ENCODE measurements at places on chromosomes 7 and 10. TPM values are rescaled to one million over a fixed set of nuclear protein-coding genes. Genes with fewer than 3 reads are reported as not detected.

Gene ENTPD1
- 28.9 TPM for total RNA-seq

Gene CTAGE8
- total RNA-seq: 1.8 TPM

Gene PAPSS2
- 27.6 TPM for total RNA-seq

Gene LRRC4
- total RNA-seq: 3.4 TPM

Gene MNX1
- 0.18 TPM for total RNA-seq

Gene PRPS1L1
- total RNA-seq: not detected

Gene HABP2
- total RNA-seq: 0.53 TPM

Gene H2BK1
- total RNA-seq: not detected
